ENCODE measurements at places on chromosomes 11 and 22. TPM values are rescaled to one million over a fixed set of nuclear protein-coding genes. Genes with fewer than 3 reads are reported as not detected.

The GRAP2 gene
- polyA plus RNA-seq: 1.9 TPM

The KRTAP5-10 gene
- 0.21 TPM for polyA plus RNA-seq

The ST14 gene
- 35.1 TPM for polyA plus RNA-seq

The NEFH gene
- 4.5 TPM for polyA plus RNA-seq

The TMPRSS13 gene
- 10.2 TPM for polyA plus RNA-seq

The CARD18 gene
- polyA plus RNA-seq: not detected

The TPH1 gene
- 1.3 TPM for polyA plus RNA-seq

The E2F8 gene
- polyA plus RNA-seq: 34.1 TPM

The SESN3 gene
- polyA plus RNA-seq: 85.3 TPM

The MICAL2 gene
- polyA plus RNA-seq: 84.1 TPM

The KRTAP5-7 gene
- polyA plus RNA-seq: 0.13 TPM

- no peak for DNase-seq
Observed at GRCh38 chr11:123531325-123531724, 101.3 kb downstream of the GRAMD1B start.

DNA sequence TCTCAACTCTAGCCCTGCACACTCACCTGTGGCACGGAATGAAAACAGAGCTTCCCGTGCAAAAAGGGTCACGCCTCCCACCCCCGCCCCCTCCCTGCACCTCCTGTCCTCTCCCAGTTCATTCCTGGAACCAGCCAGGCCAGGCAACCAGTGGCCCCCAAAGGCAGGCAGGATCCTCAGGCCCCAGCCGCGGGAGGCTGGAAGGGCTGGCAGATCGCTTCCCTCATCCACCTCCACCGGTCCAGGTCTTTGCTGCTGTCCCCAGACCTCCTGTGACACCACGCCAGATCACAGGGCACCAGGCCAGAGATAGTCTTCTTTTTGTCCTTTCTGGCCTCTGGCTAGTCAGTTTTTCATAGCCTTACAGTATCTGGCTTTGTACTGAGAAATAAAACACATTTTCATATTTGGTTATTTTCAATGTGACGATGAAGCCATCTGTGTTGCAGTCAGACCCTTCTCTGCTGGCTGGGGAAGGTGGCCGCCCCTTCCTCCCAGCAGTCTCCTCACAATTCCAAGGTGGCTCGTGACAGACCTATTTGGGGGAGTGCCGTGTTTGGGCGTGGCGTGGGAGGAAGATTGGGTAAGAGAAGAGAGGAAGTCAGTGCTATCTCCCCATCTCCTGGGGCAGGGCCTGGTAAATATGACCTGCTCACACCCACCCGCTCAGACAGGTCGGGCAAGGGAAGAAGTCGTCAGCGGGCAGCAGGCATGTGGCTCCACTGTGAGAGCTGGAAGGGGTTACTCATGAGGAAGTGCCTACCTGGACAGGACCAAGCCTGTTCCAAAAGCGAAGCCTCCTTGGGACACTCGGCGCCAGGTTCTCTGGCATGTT is 9.1 kb downstream of the SSH3 start:
- DNase-seq: no peak

DNA sequence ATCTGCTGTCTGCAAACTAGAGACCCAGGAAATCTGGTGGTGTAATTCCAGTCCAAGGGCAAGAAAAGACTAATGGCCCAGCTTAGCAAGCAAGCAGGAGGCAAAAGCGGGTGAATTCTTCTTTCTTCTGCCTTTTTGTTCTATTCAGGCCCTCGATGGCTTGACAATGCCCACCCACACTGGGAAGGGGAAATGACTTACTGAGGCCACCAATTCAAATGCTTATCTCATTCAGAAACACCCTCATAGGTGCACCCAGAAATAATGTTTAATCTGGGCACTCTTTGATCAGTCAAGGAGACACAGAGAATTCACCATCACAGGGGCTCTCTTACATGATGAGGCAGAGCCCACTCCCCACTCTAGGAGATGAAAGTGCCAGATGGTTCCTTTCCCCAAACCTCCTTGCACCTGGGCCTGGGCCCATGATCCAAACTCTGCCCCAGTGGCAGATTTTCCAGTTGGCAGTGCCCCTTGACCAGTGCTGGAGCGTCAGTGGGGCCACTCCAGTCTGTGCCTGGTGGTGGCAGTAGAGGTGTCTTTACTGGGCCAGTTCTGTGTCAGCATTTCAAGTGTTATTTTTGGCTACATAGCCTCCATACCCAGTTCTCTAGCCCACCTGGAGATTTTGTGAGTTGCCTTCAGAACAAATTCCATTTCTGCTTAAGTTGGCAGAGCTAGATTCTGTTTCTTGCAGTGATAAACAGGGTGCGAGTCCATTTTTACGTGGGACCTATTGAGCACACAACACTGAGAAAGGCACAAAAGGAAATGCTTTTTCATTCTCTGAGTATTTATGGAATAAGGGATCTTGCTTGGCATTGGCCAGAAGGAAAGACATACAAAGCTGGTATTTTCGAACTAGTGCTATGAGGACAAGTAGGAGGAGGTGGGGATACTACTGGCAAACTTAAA is 7.5 kb downstream of the ELMOD1 start:
- DNase-seq: no peak

DNA sequence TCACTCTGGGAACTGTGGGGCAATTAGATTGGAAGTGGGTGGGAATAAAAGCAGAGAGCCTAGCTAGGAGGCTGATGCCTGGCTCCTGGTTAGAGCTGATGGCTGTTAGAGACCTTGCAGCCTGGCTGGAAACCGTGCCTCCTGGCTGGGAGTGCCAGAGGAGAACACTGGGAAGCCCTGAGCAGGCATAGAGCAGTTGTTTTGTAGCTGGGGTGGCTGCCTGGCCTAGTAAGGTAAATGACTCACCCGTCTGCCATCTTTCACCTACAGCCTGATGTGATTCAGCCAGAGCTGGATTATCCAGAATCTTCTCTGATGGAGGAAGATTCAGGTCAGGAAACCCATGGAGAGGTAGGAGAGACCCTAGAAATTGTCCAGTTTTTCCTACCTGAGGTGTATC is 6.1 kb downstream of the UQCR10 start:
- DNase-seq: no peak

GRCh38 chr22:30386960-30387827 is at the start of gene RNF215:
Gene RNF215, minus strand, starts transcription at chr22:30387411. Its CDS starts 98 bp downstream, at chr22:30387313.
- peak; percentile 84 for DNase-seq

DNA sequence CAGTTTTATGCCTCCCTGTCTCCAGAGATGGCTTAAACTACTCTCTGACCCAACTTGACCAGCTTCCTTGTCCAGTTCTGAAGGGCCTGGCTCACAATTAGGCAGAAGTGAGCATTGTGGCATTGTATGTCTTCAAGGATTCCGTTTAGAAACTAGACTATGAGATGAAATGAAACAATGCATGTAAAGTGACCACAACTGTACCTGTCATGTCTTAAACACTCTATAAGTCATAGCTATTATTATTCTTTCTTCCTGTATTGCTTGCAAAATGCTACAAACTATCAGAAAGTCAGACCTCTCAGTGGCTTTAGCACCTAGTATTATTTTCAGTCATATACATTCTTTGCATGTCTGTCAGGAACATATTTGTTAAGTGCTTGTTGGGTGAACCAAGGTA is 127.9 kb upstream of the MTMR2 start:
- DNase-seq: no peak

DNA sequence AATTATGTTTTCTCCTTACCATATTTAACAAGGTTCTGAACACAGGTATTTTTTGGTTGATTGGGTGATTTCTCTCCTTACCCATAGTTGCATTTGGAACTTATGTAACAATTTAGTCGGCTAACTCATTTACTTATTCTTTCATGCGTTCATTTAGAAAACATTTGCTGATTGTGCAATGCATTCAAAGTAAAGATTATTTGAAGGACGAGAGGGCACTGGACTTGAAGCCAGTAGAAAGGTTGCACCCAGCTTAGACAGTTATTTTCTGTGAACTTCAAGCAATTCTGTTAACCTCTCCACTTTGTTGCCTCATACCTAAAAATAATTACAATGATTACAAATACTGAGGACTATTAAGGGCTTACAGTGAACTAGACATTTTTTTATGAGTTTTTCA is 769.6 kb downstream of the LRRC4C start:
- no peak for DNase-seq

DNA sequence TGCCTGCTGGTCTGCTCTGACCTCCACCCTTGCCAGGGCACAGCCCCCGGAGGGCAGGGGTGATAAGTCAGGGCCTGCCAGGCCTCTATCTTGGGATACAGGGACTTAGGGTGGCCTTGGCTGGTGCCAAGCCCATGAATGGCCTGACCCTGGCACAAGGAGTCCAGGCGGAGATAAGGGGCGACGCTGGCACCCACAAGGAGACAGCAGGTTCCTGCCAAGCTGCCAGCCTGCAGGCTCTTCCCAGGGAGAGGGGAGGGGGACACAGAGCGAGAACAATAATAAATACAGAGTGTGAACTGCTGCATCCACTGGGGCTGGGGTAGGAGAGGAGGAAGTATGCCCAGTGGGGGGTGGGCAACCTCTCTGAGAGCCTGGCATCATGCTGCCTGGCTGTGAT is 978 bp downstream of the CSDC2 start:
- no peak for DNase-seq

GRCh38 chr11:91459840-91460239 is 764.8 kb upstream of the FAT3 start:
- no peak for DNase-seq

GRCh38 chr22:20044495-20045151 is 23.7 kb downstream of the TANGO2 start:
- no peak for DNase-seq

DNA sequence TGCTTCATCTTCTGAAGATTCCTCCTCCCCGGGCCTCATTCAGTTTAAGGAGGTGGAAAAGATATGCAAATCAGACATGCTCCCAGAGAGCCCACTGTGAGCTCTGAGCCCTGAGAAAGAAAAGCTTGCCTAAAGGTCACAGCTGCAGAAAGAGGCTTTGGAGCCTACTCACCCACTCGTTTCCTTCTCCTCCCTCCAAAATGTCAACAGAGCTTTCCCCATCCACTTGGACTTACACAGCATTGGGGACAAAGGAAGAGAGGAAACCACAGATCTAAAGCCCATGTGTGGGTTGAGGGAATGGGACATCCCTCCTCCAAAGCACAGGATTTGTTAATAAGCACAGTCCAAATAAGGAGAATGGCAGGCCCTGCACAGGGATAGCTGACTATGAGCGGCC is 158.4 kb downstream of the ETS1 start:
- DNase-seq: no peak

DNA sequence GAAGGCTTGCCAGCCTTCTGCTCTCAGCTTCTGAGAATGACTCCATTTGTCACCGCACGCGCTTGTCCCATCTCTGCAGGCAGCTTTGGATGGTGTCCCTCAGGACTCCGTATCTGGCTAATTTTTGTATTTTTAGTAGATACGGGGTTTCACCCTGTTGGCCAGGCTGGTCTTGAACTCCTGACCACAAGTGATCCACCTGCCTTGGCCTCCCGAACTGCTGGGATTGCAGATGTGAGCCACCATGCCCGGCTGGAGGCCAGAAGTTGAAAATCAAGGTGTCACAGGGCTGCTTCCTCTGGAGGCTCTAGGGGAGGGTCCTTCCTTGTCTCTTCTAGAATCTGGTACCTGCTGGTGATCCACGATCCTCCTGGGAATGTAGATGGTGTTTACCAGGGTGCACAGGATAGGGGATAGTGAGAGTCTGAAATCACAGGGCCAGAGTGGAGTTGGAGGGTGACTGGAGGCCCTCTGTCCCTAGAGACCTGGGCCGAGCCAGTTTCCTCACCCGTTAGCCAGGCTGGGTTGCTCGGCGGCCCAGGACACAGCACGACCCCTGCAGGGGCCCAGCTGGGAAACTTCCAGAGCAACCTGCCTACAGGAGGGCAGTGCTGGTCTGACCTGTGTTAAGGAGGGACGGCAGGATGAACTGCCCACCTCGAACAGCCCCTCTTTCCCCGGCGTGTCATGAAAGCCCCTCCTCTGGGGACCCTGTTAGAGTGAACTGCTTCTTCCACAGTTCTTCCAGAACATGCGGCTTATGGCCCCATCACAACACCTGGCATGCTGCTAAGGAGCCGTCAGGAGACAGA is 48.9 kb upstream of the SHANK2 start:
- DNase-seq: no peak

DNA sequence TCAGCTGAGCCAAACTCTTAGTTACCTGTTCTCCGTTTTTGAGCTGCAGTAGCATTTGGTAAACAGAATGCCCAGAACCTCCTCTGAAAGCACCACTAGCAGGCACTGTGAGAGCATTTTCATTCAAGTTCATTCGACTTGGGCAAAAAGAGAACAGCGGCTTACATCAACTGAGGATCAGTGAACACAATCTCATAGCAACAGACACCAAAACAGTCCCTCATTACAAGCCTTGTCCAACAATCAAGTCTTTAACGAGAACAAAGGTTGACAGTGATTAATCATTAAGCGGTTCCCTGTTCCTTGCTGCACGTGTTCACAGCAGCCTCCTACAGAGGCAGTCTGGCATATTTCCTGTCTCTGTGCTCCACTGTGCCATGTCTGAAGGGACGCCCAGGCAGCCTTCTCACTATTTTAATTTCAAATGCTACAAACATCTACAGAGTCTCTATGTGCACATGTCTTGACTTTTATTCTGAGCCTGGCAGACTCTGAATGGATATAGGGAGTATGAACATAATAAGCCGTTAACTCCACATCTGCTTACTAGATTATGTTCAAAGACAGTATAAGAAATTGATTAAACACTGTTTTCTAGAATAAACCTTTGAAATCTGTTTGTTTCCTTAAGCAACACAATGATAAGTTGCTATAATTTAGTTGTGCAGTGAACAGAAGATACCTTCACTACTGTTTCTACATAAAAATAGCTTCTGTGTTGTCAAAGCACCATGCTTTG is 88.3 kb upstream of the MTMR2 start:
- peak; percentile 75 for DNase-seq

DNA sequence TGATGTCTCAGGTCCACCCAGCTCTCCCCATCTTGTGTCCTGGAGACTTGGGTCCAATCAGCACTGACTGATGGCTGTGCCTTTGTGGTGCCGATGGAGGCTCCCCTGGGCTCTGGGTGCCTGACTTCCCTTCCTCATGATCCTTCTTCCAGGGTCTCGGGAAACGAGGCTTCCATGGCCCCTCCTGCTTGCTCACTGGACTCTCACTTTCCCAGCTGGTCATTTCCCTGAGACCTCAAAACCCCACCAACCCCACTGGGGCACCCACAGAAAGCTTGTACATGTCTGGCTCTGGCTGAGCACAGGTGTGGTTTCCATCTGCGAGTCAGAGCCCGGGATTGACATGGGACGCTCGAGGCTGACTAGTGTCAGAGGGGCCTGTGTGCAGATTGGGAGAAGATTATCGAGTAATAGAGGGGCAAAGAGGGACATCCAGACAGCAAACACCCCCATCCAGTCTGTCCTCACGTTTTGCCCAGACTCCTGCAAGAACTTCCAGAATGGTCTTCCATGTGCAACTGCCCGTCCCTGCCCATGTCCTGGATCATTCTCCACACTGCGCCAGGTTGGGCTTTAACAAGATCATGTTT is 15.1 kb downstream of the APOL1 start:
- DNase-seq: no peak

DNA sequence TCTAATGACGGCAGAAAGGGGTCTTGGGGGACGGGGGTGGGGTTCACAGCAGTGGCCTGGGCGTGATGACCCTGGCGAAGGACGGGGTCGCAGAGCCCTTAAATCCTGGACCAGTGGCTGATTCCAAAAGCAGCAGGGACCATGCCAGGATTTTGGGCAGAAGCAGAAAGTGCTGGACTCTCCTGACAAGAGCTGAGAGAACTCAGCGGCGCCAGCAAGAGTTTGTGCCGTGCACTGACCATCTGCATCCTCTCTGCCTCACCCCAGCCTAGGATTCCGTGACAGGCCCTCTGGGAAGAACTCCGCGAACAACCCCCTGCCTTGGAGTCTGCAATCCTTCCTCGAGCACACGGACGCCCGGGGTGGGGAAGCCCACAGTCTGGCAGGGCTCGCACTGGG is 644 bp upstream of the NDUFV1 start:
- peak; percentile 65 for DNase-seq

Data from right lung (tissue), 10 donors.